ENCODE measurements at places on chromosomes 5 and 9.

DNA sequence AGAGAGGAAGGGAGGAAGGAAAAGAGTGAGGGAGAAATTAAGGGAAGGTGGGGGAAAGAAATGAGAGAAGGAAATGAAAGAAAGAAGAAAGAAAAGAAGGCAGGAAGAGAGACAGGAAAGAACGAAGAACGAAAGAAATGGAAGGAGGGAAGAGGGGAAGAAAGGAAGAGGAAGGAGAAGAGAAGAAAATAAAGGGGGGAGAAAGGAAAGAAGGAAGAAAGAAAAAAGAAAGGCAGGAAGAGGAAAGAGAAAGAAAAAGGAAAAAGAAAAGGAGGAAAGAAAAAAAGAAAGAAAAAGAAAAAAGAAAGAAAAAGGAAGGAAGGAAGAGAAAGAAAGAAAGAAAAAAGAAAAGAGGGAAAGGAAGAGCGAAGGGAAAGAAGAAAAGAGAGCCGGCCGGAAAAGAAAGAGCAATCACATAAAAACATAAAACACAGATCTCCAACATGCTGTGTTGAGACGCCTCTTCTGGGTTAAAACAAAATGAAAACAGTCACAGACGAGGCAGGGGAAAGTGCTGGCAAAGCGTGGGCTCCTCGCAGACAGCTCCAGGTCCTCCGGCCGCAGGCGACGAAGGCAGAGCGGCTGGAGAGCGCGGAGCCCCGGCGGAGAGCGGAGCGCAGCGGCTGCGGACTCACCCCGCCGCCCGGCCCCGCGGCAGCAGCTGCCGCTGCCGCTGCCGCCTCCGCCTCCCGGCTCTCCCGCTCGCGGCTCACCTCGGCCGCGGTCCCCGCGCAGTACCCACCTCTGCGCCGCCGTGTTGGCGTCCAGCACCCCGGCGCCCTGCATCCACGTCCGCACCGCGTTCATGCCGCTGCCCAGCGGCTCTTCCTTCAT, 896 bp downstream of the EBF1 start:
- peak; percentile 52 for DNase-seq

DNA sequence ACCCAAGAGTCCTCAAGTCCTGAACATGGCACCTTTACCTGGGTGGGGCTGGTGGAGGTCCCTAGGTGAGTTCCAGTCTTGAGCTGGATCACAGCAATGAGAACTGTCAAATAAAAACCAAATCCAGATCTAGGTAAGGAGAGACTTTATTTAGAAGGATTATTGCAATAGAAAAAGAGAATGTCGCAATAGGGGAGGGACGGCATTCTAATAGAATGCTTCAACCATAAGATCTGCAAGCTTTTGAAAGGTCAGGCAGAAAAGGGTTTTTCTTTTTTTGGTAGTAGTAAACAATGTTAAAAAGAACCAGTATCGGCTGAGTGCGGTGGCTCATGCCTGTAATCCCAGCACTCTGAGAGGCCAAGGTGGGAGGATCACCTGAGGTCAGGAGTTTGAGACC, 5.2 kb upstream of the GCNT1 start:
- DNase-seq = no peak

- DNase-seq = no peak
Measured at GRCh38 chr9:121098567-121099198, 23.9 kb downstream of the CNTRL start.

GRCh38 chr5:122091936-122092600, 14.0 kb upstream of the LOX start:
- DNase-seq = no peak

GRCh38 chr5:163281512-163281911, 155.9 kb upstream of the CCNG1 start:
- no peak for DNase-seq

DNA sequence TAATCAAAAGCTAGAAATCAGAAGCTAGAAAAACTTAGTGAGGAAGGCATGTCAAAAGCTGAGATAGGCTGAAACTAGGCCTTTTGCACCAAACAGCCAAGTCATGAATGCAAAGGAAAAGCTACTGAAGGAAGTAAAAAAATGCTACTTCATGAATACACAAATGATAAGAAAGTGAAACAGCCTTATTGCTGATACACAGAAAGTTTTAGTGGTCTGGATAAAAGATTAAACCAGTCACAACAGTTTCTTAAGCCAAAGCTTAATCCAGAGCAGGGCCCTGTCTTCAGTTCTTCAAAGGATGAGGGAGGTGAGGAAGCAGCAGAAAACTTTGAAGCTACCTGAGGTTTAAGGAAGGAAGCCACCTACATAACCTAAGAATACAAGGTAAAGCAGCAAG, 102.5 kb upstream of the SH3GL2 start:
- no peak for DNase-seq

DNA sequence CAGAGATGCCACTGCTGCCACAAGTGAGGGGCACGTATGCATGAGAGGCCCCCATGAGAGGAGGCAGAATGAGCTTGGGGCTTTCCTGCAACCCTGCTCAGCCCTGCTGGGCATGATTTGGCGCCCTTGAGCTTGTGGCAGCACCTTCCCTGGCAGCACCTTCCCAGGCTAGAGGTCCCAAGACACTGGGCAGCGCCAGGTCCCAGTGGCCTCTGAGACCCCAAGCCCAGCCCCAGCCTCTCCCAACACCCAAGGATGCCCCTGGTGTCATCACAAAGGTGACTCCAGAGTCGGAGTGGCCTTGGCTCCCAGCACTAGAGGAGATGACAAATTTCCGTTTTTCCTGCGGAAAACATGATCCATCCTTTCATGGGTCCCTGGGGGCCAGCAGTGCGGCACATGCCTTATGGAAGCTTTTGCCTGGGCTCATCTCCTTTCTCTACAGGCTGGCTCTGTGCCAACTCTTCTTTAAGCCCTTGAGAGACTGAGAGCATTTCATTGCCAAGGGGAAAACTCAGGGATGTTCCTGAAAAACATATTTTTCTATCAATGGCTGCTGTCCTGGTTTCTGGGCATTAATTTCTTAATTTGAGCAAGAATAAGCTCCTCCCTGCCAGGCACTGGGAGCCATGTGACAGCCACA, 77.1 kb upstream of the ADAMTS2 start:
- DNase-seq = no peak

DNA sequence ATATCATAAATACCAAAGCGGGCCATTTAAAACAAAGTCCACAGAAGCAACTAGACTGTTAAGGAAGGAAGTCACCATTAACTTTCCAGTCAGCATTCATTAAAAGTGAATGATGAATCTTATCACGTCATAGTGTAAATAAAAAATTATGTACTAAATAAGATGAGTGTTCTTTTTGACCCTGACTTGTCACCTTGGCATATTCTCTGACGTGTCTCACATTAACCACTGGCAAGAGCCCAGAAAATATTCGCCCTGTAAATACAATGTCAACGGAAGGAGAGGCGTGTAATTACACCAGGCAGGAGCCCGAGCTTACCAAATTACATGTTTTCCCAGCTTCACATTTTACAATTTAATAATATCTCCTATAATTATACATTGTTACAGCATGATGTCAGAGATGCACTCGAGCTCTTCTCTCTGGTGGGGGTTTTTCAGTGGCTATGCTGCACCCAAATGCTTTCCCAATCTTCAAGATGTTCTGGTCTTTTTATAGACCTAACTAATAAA, 29.3 kb upstream of the UBE2QL1 start:
- DNase-seq = no peak

DNA sequence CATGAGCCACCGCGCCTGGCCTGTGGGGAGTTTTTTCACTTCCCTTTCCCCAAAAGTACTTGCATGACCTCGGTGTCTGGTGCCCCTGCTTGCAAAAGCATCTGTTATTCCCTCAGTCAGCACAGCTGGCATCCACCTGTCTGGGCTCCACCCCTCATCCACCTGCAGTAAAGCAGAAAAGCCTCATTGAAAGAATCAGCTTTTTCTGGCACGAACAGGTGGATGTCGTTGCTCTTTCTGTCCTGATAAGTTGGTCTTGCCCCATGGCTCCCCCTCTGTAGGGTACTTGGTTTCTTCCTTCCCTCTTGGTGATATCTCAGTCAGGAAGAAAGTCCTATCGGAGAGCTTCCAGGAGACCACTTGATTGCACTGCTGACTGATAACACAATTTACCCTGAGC, 37.4 kb downstream of the WWC1 start:
- DNase-seq = no peak

DNA sequence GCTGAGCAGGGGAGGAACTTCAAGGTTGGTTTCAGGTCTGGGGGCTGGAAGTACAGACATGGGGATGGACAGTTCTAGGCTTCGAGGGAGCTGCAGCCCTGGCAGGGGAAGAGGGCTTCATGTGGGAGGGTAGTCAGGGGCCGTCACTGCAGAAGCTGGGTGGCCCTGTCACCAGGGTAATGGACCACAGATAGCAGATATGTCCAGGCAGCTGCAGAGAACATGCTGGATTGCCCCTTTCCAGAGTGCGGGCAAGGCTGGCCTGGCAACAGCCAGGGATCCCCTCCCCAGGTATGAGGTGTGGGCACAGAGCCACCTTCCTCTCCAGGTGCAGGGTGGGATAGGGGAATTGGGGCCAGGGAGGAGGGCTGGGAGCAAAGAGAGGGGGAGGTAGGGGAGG, 206.5 kb downstream of the GADD45G start:
- no peak for DNase-seq

GRCh38 chr5:29213475-29213874, 1980.0 kb upstream of the CDH6 start:
- DNase-seq = no peak

GRCh38 chr5:113825176-113825575, 311.7 kb downstream of the YTHDC2 start:
- DNase-seq = no peak

- no peak for DNase-seq
Measured at GRCh38 chr5:36438765-36439561, 137.3 kb upstream of the RANBP3L start.

- no peak for DNase-seq
Measured at GRCh38 chr5:85813146-85813545, 804.6 kb upstream of the COX7C start.

- no peak for DNase-seq
Measured at GRCh38 chr5:133113331-133114061, 61.7 kb downstream of the HSPA4 start.

DNA sequence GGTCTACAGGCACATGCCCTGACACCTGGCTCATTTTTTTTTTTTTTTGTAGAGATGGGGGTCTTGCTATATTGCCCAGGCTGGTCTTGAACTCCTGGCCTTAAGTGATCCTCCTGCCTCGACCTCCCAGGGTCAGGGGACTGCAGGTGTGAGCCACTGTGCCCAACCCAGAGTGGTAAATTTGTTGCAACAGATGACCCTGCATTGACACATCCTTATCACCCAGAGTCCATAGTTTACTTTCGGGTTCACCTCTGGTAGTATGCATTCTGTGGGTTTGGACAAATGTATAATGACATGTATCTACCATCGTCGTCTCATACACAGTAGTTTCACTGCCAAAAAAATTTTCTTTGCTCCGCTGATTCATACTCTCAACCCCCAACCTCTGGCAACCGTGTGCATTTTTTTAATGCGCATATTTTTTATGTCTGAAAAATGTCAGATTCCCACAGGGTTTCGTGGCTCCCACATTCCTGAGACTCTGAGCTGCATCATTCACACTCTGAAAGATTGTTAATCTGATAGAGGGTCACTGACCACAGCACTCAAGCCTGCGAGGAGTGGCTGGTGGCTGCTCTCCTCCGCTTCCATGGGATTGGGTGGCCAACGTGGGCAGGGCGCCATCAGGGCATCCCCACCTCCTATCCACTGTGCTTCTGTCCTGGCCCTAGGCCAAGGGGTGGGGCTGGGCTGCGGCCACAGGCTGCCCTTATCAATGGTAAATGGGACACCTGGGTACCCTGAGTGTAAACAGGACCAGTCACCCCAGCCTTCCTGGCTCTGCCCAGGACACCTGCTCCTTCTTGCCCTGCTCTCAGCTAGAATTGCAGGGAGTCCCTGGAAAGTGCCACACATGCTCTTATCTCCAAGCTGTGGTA, 9.6 kb downstream of the NDST1 start:
- DNase-seq = no peak

GRCh38 chr5:69502767-69503488, 10.3 kb downstream of the OCLN start:
- peak; percentile 45 for DNase-seq

DNA sequence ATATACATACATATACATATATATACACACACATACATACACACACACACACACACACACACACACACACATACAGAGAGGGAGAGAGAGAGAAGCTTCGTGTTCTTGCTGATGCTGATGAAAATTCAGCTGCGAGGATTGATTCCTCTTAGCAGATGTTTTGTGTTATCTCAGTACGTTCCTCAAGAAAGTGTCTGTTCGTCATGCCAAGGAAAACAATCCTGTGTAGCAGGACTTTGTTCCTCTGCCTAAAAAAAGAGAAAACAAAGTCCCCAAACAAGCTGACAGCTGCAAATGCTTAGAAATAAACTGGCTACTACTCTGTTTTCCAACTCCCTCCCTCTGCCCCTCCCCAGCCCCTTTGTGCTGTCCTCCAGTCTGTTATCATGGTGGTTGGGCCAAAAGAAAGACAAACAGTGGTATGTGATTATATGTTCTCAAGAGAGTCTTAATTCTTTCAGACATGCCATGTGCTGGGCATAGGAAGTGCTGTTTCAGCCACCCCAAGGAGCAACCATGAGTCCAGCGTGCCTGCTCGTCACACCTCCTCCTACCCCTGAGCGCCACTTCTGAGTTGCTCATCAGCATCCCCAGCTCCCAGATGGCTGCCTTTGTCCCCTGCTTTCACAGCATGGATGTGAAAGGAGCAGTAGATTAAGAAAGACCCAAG, 71.5 kb upstream of the EQTN start:
- DNase-seq = peak; percentile 35

Data from inflammatory macrophage (primary cell).